NCI-H524 treated with DMSO at 0.1 percent for 48 hours (cell line): ENCODE measurements at places on chromosomes 11 and 22.

GRCh38 chr11:112219476-112220232, 6.6 kb upstream of the PTS start:
- DNase-seq = peak; percentile 3

DNA sequence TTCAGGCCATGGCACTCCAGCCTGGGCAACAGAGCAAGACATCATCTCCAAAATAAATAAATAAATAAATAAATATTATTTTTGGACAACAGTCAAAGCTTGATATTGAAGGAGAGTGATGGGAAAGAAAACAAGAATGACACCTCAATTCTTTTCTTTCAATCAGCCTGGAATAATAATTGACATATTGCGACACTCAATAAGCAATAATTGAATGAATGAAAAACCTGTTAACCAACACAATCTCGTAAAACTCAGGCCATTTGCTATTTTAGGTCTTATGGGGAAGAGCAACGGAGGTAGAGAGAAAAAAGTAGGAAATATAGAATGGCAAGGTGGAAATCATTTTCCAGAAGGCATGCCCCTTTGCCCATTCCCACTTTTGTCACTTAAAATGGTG, 10.5 kb upstream of the RBFOX2 start:
- DNase-seq = no peak

DNA sequence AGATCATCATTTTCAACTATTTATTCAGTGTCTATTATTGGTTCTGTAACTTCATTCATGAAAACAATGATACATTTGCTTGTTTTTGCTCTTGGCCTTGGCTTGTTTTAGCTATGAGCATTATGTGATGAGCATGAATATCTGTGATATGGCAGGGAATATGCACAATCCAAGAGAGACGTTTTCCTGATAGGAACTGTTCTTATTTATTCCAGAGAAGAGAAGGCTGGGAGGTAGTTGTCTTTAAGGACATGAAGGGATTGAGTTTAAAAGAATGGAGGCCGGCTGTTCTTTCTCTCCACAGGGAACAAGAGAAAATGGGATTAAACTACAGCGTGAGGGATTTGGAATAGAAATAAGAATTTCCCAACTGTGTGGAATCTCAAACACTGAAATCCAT, 30.3 kb downstream of the BLID start:
- no peak for DNase-seq

- no peak for DNase-seq
Measured at GRCh38 chr22:47543447-47543846, 781.0 kb downstream of the TBC1D22A start.
